Stimulated activated CD4-positive, alpha-beta T cell treated with anti-CD3 and anti-CD28 coated beads, Interleukin-4, amount 100 ng/mL, for 48 hours (primary cell): ENCODE measurements at places on chromosomes 1 and 21.

DNA sequence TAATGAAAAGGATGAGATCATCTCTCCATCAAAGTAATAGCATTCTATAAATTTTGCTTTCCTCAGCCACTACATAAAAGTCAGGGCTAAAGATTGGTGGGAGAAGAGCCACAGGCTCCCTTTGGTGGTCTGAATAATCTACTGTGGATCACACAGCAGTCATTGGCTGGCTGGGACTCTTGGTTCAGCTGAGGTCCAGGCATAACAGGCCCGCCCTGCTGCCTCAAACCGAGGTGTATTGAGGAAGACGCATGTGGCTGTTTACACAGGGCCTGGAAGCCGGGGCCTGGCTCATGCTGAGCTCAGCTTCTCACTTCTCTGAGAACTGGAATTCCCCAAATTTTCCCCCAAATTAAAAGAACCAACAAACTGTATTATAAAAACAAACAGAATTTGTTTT lies 139.2 kb downstream of the PTPRC start:
- no peak for DNase-seq

DNA sequence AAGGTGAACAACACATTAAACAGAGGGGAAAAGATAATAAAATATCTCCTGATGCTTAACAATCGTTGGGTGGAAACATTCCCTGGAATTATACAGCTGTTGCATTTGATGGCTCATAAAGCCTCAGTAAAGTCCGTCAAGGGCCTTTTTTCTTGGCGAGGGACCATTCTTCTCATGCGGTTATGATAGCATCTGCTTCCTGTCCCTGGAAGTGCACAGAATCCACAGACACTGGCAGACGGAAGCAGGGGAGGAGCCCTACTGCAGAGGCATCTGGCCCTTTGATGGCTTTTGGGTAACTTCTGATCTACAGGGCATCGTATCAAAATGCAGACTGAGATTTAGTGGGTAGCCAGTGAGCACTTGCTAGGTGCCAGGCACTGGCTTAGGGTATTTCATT lies 286.9 kb downstream of the KIF26B start:
- DNase-seq, result no peak

DNA sequence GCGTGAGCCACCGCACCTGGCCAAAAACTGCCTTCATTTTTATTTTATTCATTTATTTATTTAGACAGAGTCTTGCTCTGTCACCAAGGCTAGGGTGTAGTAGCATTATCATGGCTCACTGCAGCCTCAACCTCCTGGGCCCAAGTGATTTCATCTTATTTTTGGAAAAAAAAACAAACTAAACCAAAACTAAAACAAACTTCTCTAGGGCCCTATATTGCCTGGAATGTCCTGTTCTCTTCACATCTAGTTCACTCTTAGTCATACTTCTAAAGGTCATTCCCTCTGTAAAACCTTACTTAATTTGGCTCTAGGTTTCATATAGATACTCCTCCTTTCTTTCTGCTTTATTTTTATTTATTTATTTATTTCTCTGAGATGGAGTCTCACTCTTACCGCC lies 15.6 kb downstream of the RPS27 start:
- no peak for DNase-seq

- DNase-seq, result no peak
Observed at GRCh38 chr1:236010443-236010842, 54.4 kb downstream of the NID1 start.

- no peak for DNase-seq
Observed at GRCh38 chr21:43367296-43367695, 59.6 kb downstream of the SIK1 start.

DNA sequence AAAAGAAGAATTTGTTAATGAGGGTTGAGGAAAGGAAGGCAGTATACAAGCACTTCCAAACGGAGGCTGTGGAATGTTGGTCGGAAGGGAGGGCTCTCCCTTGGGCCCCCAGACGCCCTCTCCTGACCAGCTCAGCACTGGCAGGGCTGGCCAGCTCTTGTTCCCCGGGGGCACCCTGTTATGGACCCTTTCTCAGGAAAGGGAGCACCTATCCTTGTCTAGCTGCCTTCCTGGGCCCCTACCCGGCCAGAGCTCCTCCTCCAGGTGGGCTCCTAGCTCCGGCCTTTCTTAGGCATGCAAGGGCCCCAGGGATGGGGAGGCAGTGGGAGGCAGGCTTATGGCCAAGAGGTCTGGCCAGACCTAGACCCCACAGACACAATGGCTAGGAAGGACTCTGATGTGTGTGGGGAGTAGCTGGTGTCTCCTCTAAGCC lies 926 bp downstream of the BLACAT1 start:
- DNase-seq, result no peak

DNA sequence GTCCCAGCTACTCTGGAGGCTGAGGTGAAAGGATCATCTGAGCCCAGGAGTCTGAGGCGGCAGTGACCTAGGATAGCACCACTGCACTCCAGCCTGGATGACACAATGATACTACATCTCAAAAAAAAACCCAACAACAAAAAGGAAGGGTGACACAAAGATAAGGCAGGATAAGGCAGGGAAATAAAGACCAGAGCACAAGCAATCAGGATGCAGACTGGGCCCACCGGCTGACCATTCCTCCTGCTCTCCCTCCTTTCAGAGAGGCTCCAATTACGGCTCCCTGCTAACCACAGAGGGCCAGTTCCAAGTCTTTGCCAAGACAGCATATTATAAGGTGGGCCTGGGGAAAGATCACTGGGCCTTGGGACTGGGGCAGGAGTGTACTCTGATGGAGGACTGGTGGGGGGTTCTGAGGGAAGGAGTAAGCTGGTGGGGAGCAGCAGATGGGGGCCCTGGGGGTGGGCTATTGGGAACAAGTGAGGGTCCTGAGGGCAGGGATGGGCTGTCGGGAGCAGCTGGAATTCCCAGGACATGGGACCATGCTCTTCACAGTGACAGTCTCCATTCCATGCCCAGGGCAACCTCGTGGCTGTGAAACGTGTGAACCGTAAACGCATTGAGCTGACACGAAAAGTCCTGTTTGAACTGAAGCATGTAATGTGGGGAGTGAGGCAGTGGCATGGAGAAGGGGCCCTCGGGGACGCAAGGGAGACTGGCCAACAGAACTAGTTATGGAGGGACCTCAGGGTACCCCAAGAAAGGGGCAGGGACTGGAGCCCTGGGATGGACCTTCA lies 7.3 kb downstream of the NPR1 start:
- DNase-seq, result no peak

- no peak for DNase-seq
Observed at GRCh38 chr1:22861764-22862440, 110.8 kb downstream of the LACTBL1 start.

DNA sequence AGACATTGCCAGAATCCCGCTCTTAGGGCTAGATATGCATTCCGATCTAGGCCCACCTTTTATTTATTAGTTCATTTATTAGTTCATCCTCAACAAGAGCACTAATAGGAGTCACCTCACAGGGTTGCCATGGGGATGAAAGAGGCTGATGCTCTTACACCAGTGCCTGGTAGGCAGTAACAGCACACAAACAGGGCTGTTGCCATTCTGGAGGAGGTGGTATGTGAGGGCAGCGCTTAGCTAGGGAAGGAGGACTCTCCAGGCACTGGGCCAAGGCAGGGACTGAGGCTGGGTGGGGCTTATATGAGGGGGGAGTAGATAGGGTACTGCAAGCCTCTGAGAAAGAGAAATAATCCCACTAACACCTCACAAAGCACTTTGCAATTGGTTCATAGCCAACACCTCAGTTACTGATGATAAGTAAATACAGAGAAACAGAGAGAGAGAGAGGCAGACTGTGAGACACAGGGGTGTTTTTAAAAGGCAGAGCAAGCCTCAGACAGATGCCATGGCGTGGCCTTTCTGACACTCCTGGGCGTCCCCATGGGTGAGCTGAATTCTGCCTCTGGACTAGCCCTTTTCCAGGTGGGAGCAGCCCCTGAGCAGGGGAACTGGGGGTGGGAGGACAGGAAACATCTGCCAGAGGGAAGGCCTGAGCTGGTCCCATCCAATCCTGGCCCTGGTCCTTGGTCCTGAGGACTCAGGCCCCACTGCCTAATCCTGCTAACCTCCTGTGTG lies 5.9 kb downstream of the FCGR2A start:
- no peak for DNase-seq

DNA sequence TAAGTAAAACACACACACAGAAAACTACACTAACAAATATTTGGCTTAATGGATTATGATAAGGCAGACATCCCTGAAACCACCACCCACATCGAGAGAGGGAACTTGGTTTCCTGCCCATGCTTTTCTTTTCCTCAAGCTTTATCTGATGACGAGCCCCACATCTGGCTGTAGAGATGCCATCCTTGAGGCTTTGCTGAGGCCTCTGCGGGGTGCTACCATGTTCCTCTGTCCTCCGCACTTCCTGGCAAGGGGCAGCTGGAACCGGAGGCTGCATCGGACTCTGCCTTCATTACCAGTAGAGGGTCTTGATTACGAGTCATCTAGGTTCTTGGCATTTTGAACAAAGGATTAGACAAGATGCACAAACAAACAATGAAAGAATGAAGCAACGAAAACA lies 21.7 kb upstream of the C1orf174 start:
- DNase-seq, result no peak

GRCh38 chr1:47727051-47727696 lies 270.0 kb downstream of the TRABD2B start:
- no peak for DNase-seq

- DNase-seq, result no peak
Observed at GRCh38 chr1:14909920-14910460, 243.6 kb upstream of the TMEM51 start.

GRCh38 chr1:153233448-153233847 lies 16.1 kb downstream of the PRR9 start:
- DNase-seq, result no peak

GRCh38 chr1:156104065-156104810 lies 10.3 kb upstream of the LMNA start:
- no peak for DNase-seq

DNA sequence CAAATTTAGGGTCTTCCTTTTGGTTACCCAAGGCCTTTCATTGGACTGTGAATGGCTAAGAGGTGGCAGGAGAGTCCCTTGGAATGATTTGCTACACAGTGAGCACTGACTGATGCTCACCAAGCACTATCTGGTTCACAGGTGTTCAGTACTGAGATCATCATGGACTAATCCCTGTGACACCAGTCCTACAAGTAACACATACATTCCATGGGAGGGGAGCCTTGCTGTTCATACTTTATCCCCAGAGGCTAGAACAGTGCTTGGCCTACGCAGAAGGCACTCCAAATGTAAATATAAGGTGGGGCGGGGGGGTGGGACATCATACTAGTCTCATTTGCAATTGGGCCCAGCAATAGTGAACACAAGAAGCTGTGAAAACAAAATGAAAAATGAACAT lies 20.5 kb upstream of the TMEM200B start:
- DNase-seq, result no peak

DNA sequence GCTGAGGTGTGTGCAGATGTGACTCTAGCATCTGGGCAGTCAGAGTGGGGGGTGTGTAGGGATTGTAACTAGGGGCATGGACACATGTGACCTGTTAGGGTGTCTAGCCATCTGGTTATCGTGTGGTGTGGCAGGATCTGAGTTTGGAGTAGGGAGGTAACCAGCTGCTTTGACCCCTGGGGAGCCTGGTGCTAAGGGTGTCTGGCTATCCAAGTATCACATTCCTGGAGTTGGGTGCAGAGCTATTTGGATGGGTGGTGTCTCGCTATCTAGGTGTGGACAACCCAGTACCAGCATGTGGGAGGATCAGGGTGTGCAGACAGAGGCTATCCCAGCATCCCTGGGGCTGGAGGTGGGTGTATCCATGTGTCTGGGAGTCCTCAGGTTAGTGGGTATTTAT lies 4.7 kb downstream of the PTPRU start:
- DNase-seq, result no peak

DNA sequence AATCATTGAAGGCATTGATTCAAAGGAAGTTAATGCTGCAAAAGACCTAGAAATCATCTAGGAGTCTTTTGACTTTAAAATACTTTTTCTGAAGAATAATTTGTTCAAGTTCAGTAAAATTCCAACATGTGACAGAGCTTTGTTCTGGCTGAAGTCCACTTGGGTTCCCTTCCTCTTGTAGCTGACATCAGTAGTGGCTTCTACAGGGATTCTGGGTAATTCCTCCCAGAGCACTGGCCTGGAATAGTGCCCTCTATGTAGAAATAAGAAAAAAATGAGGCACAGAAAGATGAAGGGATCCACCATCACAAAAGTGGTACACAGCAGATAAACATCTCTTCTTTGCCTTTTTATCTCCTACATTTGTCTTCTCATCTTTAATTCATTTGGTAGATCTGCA lies 548.1 kb downstream of the LTN1 start:
- no peak for DNase-seq

GRCh38 chr1:24553931-24554330 lies 2.0 kb upstream of the NCMAP start:
- no peak for DNase-seq

- no peak for DNase-seq
Observed at GRCh38 chr1:229263254-229263653, 7.7 kb upstream of the RAB4A start.

- DNase-seq, result no peak
Observed at GRCh38 chr1:4213366-4213973, 313.4 kb upstream of the C1orf174 start.

DNA sequence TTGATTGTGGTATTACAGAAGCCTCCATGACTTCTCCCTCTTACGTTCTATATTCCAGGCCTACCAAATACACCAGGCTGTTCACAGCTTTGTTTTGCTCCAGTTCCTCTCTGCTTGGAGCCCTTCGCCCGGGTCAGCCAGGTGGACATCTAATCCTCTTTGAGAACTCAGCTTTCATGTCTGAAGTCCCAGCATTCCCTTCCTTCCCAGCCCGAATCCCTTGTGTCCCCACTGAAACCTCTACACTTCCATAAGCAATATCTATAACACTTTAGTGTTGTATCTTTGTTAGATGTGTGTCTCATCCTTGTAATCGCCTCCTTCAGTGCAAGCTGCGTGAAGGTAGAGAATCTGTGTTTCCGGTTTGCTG lies 1.9 kb downstream of the RNF11 start:
- DNase-seq, result no peak

GRCh38 chr1:153578490-153578889 lies 12.8 kb upstream of the S100A2 start:
- DNase-seq, result no peak

DNA sequence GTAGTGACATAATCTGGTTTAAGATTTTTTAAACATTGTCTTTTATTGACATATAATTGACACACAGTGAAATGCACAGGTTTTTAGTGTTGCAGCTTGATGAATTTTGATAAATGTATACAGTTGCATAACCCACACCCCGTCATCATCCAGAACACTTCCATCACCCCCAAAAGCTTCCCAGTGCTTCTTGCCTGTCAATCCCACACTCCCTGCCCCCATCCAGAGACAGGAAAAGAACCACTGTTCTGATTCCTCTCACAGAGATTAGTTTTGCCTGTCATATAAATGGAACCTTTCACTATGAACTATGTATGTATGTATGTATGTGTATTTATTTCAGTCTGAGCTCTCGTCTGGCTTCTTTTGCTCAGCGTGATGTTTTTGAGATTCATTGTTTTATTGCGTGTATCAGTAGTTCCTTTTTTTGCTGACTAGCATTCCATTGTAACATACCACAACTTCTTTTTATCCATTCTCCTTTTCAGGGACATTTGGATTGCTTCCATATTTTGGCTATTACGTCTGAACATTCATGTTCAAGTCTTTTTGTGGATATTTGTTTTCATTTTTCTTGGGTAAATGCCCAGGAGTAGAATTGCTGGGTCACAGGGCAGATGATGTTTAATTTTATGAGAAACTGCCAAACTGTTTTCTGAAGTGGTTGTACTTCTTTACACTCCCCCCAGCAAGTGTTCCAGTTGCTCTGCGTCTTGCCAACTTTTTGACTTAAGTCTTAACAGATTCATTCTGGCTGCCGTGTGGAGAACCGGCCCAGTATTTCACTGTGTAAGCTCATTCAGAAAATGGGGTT lies 8.7 kb downstream of the UBIAD1 start:
- DNase-seq, result no peak

GRCh38 chr21:10464975-10465374 lies 56.4 kb upstream of the TPTE start:
- no peak for DNase-seq
